Activated B cell treated with CpG ODN at 0.5 μM for 24 hours (primary cell): ENCODE measurements at places on chromosomes 7 and 10. TPM values are rescaled to one million over a fixed set of nuclear protein-coding genes. Genes with fewer than 3 reads are reported as not detected.
A peak's percentile ranks its signal among the peaks of the same experiment; 100 is the strongest.

The OR2A5 gene
- not detected in 2 replicates for total RNA-seq

DNA sequence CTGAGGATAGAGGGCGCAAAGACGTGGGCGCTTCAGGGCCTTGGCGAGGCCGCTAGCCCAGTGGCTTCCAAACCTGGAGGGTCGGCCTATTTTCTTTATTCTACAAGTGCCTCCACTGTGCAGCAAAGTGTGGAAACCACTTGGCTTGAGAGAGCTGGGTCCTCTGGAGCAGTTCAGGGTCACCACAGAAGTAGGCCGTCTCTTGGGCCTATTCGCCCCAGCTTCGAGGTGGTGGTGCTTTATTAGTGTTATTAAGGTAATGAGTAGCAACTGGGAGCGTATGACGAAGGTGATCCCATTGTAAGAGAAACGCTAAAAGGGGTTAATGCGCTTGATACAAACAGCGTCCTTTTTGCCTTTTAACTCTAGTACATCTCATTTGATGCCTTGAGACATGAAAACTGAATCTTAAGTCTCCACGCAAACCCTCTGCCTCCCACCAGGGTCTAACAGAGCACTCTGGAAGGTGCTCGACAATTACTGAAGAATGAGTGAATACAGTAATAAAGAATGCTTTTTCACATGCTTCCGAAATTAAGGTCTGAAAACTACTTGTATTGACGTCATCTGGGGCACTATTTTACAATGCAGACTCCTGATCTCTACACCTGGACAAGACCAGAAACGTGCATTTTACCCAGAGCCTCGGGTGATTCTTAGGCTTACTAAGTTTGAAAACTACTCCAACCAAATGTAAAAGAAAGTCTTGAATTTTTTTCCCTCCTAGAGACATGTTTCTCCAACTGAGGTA lies 647 bp upstream of the GSAP start:
- no peak for DNase-seq

DNA sequence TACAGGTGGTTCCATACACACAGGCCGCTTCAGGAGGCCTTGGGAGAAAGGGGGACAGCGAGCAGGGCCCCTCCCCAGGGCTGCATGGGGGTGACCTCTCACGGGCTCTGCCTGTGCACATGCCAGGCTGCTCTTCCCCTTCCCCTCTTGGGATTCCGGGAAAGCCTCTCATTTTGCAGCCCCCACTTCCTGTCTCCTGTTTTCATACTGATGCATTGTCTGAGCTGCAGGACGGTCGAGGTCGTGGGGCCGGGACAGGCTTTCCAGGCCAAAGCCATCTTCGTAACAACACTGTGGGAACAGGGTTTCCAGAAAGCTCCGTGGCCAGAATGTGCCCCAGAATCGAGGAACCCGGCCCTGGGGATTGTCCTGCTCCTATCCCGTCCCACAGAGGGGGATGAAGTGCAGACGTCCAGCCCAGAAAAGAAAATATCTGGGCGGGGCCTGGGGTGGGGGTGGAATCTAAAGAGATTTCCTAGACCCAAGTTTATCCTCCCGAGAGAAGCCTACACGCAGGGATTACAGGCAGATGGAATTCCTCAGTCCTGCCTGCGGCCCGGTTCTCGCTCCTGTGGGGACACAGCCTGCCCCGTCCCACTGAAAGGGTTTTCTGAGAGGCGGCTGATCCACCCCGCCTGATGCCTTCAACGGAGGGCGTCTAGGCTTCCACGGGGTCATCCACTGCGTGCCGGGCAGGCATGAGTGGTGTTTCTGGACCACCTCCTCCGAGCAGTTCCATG lies 29.5 kb upstream of the DNAAF5 start:
- DNase-seq = no peak

GRCh38 chr10:80535671-80536360 lies 1.9 kb upstream of the SH2D4B start:
- DNase-seq = peak; percentile 76

DNA sequence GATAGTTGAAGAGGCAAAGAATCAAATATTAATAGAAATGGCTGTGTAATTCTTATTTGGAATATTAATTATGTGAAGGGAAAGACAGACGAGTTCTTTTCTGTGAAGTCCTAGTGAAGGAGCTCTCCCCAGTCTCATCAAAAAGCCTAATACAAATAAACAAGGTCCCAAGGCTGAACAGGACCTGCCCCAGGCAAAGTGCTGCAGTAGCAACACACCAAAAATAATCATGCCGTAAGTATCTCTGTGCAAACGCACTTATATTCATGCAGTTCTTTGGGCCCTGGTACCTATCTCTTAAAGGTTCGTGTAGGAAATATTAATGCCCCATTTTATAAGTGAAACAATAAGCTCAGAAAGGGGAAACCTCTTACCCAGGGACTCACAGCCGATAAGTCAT lies 12.2 kb upstream of the CHST15 start:
- DNase-seq = no peak

The SRGN gene
- total RNA-seq = 91.4 and 95.5 TPM in 2 replicates

GRCh38 chr7:92652536-92652935 lies 62.3 kb upstream of the FAM133B start:
- DNase-seq = no peak

The CHRM2 gene
- not detected in 2 replicates for total RNA-seq

- no peak for DNase-seq
Measured at GRCh38 chr7:74023786-74024185, 4.2 kb upstream of the ELN start.

DNA sequence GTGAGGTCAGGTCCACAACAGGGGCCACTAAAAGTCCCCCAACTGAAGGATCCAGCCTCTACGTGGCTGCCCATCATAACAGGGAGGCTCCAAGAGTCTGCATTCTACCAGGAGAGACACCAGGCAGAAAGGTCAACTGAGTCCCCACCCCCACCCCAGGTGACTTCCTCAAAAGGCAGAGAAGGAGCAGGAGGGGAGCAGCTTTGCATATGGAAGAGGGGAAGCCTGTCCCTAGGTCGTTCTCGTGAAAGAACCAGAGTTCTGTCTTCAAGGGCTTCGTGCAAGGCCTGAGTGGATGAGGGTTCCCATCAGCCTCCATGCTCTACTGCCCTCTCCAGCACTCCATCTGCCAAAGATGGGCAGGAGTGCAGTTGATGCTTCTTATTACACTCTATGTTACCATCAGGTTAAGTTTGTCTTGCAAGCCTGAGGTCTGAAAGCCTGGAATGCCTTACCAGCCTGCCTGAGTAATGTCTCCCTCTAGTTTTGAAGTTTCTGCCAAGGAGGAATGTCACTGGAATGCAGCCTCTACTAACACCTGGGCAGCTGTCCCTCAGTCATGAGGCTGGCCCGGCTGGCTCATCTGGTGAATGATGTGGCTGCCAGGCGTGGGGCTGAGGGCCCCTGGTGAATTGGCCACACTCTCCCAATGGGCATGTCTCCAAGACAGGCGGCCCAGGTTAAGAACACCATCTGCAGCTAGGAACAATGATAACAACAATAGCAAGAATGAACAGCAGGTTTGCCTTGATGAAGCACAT lies 54.3 kb upstream of the SMNDC1 start:
- DNase-seq = no peak

GRCh38 chr7:6266699-6267098 lies 5.7 kb downstream of the CYTH3 start:
- no peak for DNase-seq

DNA sequence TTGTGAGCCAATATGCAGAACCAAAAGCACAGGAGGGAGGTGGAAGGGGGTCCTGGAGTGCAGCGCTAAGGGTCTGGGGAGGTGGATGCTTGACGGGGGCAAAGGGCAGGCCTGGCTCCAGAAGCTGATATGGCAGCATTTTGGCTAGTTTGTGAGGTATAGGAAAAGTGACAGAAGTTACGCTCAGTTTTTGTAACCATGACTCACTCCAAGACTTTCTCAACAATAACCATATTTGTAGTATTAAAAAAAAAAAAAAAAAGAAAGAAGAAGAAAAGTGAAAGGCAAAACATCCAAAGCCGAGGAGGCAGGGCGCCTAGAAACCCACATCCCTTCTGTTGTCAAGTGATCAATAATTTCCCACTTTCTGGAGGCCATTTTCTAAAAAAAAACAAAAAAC lies 92.3 kb downstream of the RNF216 start:
- DNase-seq = no peak

DNA sequence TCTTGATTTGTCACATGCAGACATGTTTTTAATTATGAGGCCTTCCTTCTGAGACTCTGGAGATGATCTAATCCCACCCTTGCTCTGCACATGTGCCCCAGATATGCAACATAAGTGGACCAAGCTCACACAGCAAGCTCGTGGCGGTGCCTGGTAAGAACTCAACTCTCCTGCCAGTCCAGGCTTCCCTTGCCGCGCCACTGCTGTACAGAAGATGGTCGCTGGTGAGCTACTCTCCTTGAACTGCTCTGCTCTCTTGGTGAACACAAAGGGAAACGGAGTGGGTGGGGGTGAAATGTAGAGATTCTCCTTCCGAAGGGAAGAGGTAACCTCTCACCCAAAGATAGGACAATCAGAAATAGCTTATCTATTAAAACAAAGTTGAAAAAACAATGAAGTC lies 25.7 kb downstream of the MYOF start:
- DNase-seq = no peak

GRCh38 chr7:70775570-70776156 lies 356.3 kb upstream of the GALNT17 start:
- DNase-seq = no peak

DNA sequence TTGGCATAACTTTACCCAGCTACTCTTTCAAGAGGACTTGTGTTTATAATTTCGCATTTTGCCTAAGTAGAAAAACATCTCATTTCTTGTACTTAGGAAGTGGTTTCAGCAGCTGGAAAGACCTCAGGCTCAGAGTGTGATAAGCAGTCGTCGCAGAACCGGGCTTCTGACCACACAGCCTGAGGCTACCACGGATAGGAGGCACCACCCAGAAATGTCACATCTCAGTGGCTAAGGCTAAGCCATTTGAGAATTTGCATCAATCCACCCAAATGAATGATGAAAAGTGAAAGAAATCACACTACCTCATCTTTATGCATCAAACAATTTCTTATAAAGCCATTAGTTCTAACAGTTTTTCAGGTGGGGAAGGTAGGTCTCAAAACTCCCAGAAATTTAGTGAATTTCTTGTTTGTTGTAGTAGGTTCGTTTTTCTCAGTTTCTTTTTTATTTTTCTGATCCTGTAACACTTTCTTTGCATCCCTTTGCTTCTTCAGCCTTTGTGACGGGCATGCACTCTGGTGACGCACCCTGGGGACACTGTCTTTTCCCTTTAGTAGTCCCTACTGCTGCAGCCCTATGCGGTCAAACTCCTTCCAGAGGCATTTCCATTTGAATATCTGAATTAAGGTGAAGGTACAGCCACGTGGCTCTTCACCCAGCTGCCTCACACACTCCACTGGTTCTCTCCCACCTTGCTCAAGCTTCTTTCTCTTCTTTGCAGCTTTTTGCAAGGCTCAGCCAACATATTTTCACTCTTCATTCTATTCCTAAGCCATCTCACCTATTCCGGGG lies 68.5 kb downstream of the MAP3K8 start:
- no peak for DNase-seq

GRCh38 chr7:151244196-151244840 lies 4.2 kb downstream of the SMARCD3 start:
- no peak for DNase-seq

- DNase-seq = no peak
Measured at GRCh38 chr10:108060246-108060645, 895.7 kb upstream of the SORCS1 start.

GRCh38 chr10:96863922-96864543 lies 31.9 kb downstream of the LCOR start:
- DNase-seq = no peak

GRCh38 chr7:91427051-91427450 lies 162.8 kb downstream of the FZD1 start:
- no peak for DNase-seq

- no peak for DNase-seq
Measured at GRCh38 chr10:114499116-114499515, 94.8 kb upstream of the AFAP1L2 start.

GRCh38 chr10:108787932-108788331 lies 1135.4 kb downstream of the XPNPEP1 start:
- DNase-seq = no peak

DNA sequence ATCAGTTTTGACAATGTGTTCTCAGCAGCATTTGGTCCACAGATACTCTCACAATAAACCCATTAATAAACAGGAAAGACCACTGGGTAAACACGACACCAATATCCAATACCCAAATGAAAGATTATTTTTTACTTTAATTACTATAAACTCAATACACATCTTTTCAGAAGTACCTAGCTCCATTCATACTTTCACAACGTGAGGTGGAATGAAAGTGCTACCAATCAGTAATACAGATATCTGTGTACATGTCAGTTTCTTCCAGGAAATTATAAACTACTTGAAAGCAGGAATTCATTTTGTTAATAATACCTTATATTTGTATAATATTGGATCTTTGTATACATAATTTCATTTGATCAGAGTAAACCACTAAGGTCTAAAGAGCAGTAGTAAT lies 11.9 kb downstream of the CDK6 start:
- no peak for DNase-seq

DNA sequence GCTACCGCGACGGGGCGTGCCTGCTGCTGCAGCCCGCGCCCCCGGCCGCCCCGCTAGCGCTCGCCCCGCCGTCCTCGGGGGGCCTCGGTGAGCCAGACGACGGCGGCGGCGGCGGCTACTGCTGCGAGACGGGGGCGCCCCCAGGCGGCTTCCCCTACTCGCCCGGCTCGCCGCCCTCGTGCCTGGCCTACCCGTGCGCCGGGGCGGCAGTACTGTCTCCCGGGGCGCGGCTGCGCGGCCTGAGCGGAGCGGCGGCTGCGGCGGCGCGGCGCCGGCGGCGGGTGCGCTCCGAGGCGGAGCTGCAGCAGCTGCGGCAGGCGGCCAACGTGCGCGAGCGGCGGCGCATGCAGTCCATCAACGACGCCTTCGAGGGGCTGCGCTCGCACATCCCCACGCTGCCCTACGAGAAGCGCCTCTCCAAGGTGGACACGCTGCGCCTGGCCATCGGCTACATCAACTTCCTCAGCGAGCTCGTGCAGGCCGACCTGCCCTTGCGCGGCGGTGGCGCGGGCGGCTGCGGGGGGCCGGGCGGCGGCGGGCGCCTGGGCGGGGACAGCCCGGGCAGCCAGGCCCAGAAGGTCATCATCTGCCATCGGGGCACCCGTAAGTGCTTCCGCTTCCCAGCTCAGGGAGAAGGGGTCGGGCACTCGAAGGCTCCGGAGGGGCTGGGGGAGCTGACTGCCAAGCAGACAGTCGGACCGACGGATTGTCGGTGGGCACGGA lies 761 bp downstream of the PTF1A start:
- no peak for DNase-seq

- no peak for DNase-seq
Measured at GRCh38 chr10:75234683-75235374, 928 bp downstream of the COMTD1 start.

- no peak for DNase-seq
Measured at GRCh38 chr7:583410-584121, 63.9 kb upstream of the PDGFA start.

GRCh38 chr7:129317450-129317849 lies 92.6 kb downstream of the AHCYL2 start:
- no peak for DNase-seq

The TECPR1 gene
- 24.6 and 34.5 TPM in 2 replicates for total RNA-seq

- no peak for DNase-seq
Measured at GRCh38 chr7:148286150-148286549, 304.4 kb upstream of the C7orf33 start.
